Tibial nerve (tissue), 4 donors: ENCODE measurements at places on chromosomes 2 and 18.

GRCh38 chr2:152055366-152056108 lies 43.3 kb downstream of the CACNB4 start:
- no peak for DNase-seq

DNA sequence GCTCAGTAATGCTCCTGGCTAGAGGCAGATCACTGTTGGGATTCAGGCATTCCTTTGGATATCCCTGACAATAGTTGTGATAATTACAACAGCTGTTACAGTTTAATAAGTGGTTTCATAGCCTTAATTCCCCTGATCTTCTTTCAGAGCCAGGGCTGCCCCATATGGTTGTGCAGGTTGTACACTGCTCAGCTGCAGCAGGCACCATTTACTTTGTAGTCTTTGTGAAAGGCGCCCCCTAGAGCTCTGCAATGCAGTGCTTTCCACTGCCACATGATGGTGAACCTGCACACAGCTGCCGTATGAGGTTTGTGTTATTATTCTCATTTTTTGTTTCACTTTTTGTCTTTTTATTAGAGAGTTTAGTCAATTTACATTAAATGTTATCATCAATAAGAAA lies 239.1 kb downstream of the KCNS3 start:
- DNase-seq: no peak

DNA sequence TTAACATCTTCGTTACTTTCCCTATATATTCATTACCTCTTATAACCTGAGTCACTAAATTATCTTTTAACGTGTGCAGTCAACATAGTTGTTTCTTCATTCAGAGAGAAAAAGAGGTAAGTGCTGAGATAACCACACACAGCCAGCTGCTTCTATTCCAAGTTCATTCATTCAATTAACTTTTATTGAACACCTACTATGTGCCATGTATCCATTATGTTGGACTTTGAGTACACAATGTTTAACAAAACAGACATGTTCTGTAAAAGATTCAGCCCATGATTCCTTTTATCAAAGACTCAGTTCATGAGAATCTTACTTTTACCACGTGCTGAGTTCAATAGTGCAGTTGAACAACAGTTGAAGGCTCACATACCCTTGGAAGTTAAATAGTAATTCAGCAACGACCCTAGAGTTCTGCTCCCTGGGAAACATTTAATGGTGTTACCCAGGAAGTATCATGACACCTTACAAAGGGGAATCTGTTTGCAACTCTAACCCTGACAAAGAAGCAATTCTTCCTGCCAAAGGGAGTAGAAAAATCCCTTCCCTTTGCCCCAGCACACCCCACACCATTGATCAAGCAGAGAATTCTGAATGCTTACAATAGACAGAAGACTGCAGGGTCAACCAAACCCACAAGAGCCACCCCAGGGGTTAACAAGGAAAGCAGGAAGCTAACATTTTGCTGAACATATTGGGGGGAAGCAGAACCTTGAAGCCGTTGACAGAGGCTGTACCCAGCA lies 595.8 kb downstream of the STK39 start:
- no peak for DNase-seq

DNA sequence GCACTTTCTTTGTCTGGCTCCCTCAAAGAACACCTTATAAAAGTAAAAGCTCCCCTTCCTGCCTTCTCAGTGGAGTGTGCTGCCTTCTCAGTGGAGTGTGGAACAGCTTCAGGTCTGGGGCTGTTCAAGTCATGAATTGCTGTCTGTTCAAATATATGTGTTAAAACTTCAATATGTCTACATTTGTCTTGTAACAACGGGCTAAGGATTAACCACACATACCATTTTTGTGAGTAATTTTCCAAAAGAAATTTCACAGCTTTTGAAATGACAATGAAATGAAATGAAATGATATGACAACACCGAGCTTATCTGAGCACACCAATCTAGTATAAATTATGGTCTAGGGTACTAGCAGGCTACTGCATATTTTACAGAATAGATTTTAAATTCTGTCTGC lies 42.9 kb downstream of the CABYR start:
- DNase-seq: no peak

DNA sequence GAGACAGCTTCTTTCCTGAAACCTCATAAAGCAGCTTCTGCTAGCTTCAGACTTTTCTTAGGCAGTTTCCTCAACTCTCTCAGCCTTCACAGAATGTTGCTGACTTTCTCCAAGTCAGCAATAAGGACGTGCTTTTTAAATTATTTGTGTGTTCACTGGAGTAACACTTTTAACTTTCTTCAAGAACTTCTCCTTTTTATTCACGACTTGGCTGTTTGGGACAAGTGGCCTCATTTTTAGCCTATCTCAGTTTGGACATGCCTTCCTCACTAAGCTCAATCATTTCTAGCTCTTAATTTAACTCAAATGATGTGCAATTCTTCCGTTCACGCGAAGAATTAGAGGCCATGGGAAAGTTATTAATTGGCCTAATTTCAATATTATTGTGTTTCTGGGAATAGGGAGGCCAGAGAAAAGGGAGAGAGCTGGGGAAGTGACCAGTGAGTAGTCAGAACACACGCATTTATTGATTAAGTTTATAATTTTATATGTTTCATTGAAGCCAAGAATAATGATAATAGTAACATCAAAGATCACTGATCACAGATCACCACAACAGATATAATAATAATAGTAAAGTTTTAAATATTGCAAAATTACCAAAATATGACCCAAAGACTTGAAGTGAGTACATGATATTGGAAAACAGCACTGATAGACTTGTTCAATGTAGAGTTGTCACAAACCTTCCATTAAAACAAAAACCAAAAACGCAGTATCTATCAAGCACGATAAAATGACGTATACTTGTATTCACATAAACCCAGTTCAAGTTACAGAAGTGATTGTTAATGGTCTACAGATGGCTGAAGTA lies 4.8 kb downstream of the REG1A start:
- no peak for DNase-seq

GRCh38 chr2:42180300-42180699 lies 11.1 kb downstream of the EML4 start:
- DNase-seq: no peak
